Karpas-422 (cell line): ENCODE measurements at places on chromosomes 7 and 10.

- DNase-seq, result no peak
Observed at GRCh38 chr10:74997163-74997562, 114.3 kb upstream of the SAMD8 start.

DNA sequence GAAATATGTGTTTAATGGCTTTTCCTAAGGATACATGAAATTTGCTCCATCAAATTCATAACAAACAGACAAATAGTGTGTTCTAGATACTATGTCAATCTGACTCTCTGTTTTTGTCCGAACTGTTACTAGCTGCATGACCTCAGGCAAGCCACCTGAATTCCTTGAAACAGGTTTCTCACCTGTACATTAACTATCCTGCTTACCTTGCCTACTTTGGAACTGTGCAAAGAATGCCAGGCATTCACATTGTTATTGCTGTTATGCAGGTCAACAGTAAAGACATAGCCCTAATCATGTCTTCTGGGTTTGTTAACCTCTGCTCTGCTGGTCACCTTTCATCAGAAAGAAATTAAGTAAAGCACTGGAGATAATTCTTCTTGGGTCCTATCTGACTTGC is 1283.9 kb upstream of the CELF2 start:
- DNase-seq, result no peak

DNA sequence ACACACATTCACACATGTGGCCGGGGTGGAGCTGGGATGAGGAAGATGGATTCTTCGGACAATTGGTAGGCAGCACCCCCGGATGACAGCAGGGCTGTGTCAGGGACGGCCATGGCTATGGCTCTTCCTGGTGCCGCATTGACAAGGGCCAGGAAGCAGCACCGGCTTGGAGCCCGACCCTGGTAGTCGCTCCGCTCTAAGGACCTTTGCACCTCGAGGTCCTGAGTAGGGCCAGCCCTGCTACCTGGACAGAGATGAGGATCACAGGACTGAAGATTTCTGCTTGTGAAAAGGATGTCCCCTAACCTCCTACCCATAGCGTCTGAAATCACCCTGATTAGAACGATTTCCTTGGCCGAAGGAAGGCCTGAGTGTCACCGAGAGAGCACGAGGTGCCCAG is 134.1 kb downstream of the ADARB2 start:
- DNase-seq, result no peak

- DNase-seq, result peak; percentile 84
Observed at GRCh38 chr10:79562135-79562756, 2.0 kb upstream of the SFTPA2 start.

GRCh38 chr7:140084972-140085371 is 22.2 kb upstream of the PARP12 start:
- no peak for DNase-seq

DNA sequence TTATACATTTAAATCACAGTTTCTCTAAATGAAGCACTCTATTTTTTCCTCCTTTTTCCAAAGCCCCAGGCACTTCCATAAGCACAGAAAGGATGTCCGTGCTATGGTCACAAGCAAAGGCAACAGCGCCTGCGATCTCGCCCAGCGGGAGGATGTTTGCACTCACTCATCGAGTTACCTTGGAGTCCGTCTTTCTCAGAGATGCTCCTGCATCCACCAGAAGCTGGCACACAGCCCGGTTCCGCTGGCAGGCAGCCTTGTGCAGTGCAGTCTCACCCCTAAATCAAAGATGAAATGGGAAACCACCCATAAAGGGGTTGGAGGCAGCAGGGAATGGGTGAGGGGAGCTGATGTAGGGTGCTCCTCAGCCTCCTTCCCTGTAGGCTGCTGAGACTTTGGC is 51.9 kb upstream of the PTN start:
- no peak for DNase-seq

GRCh38 chr10:72704117-72704516 is 12.2 kb downstream of the MCU start:
- no peak for DNase-seq

- no peak for DNase-seq
Observed at GRCh38 chr10:16770670-16771069, 46.6 kb downstream of the RSU1 start.

DNA sequence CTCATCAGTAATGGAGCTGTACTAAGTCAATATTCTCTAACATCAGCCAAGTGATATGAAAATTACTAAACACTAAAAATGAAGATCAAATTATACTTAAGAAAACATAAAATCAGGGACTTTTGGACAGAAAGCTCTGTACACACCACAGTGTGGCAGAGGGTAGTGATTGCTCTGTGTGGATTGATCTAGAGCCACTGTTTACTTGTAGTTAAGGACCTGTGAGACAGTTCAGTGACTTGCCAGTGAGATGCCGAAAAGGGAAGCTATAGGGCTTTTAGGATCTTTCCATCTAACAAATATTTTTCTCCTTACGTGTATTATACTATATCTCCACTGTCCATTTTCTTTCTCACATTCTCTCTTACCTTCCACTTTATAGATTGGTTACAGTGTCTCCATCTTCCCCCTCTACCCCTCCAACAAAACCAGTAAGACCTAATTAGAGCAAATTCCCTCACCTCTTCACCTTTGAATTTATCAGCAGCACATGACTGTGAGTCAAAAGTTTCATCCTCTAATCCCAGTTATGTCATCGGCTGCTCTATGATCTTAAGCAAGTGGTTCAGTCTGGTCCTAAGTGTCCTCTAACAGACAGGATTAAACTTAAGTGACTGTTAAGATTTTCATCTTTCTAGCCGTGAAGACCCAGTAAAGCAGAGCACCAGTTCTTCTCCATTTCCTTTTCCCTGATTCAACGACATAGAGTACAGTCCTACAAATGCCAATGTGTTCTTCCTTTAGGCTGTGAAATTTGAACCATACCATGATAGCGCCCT is 6.9 kb downstream of the PIK3CG start:
- no peak for DNase-seq

- no peak for DNase-seq
Observed at GRCh38 chr10:108422286-108422685, 1257.8 kb upstream of the SORCS1 start.

DNA sequence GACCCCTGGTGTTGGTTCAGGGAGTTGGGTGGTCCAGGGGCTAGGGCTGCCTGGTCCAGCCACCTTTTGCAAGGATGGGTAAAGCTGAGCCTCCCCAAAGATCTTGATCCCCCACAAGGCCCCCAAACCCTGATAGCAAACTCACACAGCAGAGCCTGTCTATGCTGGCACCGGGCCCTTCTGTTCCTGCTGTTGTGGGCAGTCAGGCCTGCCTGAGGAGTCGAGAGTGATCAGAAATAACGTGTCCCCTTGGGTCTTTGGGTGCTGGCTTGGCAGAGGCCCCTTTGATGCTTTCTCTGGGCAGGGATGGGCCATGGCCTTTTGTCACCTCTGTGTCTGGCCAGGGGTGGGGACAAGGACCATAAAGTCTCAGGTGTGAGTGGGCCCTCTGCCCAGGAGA is 715 bp upstream of the MUC12 start:
- DNase-seq, result peak; percentile 36

- no peak for DNase-seq
Observed at GRCh38 chr10:110714356-110714755, 70.2 kb downstream of the RBM20 start.

GRCh38 chr7:100673942-100674410 is 436 bp downstream of the GNB2 start:
- DNase-seq, result peak; percentile 81

- DNase-seq, result no peak
Observed at GRCh38 chr7:142851919-142852318, 3.0 kb upstream of the EPHB6 start.

- no peak for DNase-seq
Observed at GRCh38 chr10:15182540-15183207, 14.2 kb upstream of the NMT2 start.

DNA sequence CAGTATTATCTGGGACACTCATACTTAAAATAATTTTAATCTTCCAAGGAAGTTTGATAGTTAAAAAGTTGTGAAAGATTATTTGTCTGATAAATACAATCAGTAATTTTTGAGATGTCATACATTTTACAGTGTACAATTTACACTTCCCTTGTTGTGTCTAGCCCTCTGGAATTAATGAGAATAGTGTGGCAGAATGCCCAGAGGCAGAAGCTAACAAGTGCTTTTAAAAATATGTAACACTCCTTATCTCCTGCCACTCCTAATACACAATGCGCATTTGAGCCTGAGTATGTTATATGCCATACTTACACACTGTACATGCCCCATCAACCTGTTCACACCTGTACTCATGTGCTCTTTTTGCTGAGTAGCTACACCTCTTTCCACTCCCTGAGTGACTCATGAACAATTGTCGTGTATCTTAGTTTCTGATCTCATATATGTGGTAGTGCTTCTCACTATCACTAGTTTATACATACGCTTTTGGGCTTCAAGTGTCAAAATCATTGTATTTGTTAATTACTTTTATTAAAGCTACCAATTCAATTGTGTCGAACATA is 106.9 kb upstream of the GNAI1 start:
- no peak for DNase-seq

GRCh38 chr7:44325811-44326241 is 432 bp upstream of the CAMK2B start:
- no peak for DNase-seq

DNA sequence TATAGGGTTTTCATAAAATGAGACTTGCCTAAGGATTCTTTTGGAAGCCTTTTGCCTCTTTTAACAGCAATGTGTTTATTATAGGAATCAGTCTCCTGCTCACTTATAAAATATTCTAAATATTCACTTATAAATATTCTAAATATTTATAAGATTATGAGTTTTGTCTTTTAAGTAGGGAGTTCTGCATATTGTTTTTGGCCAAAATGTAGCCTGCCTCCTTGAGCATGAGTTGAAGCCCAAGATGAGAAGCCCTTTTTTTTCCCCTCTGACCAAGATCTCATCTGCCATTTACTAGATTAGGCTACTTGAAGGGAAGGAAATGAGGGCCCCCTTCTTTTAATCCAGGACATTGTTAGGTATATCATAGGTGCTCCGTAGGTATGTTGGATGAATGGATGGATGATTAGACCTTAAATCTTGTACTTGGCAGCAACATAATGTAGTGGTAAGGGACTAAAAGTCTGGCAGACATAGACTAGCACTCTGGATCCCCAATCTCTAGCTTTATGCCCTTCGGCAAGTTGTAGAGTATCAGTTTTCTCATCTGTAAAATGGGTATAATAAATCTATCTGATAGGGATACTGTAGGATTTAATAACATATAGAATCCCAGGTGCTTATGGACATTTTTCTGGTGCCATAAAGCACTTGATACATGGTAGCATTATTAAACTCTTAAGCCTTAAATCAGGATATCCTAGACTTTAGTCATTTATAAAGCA is 59.1 kb downstream of the ARID5B start:
- no peak for DNase-seq

DNA sequence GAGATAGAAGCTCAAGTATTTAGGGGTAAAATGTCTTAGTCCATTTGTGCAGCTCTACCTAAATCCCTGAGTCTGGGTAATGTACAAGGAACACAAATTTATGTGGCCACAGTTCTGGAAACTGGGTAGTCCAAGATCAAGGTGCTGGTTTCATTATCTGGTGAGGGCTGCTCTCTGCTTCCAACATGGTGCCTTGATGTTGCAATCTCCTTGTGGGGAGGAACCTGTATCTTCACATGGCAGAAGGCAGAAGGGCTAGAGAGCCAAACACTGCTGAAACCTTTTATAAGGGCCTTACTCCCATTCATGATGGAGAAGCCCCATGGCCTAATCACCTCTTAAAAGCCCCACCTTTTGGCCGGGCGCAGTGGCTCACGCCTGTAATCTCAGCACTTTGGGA is 8.7 kb upstream of the BAZ1B start:
- no peak for DNase-seq

DNA sequence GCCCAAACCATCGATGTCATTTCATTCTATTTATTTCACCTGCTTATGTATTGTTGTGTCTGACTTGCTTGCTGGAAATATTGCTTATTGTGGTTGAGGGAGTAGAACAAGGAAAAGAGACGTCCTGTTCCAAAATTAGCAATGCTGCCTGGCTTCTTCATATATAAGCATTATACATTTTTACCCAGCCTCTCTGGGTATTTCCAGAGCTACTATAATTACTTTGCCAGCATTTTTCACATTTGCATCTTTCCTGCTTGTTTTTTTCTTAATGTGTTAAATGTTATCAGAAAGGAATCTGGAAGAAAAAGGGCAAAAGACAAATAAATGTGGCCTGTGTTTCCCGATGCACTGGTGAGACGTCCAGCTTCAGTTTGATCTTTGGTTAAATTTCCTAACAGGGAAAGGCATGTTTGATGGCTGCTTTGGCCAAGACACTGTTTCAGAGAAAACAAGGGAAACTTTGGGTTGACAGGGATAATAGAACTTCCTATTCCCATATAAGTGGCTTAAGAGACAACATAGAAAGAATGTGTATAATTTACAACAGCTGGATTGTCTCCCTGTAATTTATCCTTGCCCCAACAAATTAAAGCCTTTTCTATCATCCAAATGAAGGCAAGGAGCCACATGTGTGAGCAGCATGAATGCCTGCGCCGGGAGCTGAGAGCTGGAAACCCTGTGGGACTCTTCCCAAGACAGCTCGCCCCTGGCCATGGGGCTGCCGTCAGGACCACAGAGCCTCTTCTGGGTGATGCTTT is 671.1 kb upstream of the CELF2 start:
- DNase-seq, result no peak

GRCh38 chr7:101833799-101834198 is 16.4 kb downstream of the CUX1 start:
- DNase-seq, result no peak

- no peak for DNase-seq
Observed at GRCh38 chr7:7737674-7738073, 19.3 kb upstream of the RPA3 start.

GRCh38 chr10:130763071-130763470 is 548.5 kb downstream of the TCERG1L start:
- DNase-seq, result no peak

DNA sequence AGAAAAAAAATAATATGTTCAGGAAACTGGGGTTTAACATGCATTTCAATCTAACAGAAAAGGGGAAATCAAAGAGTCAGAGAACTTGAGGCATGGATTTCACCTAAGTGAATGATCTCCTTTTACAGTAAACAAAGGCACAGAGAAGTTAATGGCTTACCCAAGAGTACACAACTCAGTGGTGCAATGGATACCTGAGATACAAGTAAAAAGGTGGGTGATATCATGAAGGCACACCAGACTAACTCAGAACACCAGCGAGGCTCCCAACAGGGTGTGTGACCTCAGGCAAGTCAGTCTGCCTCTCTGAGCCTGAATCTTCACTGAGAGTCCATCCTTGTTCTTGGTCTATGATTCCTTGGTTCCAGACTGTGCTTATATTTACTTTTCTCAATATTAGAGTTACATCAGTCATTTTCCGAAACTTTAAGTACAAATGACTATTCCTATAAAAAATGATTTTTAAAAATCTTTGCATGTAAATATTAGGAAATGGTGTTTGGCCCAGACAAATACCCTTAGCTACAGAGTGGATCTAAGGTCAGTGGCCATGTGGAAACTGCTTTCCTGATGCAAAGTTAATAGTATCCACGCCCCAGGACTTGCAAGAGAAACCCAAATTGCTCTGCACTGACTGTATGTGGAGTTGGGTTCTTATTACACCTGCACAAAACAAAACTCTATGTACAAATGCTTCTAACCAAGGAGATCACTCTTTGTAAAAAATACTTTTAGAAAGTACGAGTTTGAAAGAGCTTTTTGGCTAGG is 282.8 kb upstream of the IMMP2L start:
- DNase-seq, result no peak

GRCh38 chr10:23966504-23967051 is 242.4 kb upstream of the KIAA1217 start:
- no peak for DNase-seq
